ENCODE measurements at places on chromosomes 5 and 9.
A peak's percentile ranks its signal among the peaks of the same experiment; 100 is the strongest.

DNA sequence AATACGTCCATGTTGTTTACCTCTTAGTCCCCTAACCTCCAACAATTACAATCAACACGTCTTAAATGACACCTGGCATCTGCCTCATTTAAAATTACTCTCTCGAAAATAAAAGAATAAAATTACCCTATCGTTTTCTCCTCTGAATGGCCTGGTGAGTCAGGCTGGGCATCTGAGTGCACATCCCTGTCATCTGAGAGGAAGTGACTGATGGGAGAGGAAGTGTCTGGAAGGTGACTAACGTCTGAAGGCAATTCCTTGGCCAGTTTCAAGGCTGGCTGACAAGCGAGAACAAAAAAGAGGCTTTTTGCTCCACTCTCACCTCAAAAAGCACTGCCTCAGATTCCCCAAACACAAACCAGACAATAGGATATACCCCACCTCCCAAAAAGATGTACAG, 57.7 kb downstream of the MAPKAP1 start:
- no peak for DNase-seq

DNA sequence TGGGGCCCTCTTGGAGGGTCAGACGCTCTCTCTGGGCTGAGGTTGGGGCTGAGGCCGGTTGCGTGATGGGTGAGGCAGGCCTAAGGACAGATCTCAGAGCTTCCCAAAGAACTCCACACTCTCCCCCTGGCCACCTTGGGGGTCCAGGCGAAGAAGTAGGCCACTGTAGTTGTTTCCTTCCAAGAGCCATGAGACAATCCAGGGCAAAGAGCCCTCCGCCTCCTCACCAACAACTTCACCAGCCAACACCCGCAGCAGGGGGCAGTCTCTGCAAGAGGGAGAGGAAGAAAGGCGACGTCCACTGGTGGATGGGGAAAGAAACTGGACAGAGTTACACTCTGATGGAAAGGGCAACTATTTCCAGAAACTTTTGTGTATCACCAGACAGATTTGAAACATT, 10.7 kb downstream of the SLC35A4 start:
- DNase-seq, result no peak

GRCh38 chr5:76742583-76742982, 26.7 kb downstream of the F2R start:
- DNase-seq, result no peak

- peak; percentile 41 for DNase-seq
Measured at GRCh38 chr5:160399402-160400353, at the start of gene FAM200C. Gene FAM200C, minus strand, starts transcription at chr5:160400054. Its CDS starts 4,564 bp downstream, at chr5:160395490.

DNA sequence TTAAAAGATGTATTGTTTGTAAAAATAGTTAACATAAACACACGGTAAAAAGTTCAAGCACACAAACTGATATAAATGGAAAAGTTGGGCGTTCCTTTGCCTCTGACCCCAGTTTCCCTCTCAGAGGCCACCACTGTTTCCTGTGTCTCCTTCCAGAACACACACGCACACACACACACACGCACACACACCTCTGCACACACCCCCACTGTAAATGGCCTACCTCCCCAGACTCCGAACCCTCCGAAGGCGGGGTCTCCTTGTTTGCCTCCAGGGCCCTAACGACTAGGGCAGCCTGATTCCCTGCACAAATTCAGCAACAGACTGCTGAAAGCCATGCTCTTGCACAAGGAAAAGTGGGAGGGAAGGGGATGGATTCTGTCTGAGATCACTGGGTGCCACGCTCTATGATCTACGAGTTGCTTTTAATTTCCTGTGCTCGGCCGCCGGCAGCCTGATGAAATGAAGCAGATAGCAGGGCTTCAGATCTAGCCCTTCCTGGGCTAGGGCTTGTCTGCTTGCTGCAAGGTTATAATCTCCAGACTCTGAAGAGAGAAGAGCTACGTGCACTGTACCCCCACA, 184.0 kb upstream of the IL12B start:
- DNase-seq, result no peak

DNA sequence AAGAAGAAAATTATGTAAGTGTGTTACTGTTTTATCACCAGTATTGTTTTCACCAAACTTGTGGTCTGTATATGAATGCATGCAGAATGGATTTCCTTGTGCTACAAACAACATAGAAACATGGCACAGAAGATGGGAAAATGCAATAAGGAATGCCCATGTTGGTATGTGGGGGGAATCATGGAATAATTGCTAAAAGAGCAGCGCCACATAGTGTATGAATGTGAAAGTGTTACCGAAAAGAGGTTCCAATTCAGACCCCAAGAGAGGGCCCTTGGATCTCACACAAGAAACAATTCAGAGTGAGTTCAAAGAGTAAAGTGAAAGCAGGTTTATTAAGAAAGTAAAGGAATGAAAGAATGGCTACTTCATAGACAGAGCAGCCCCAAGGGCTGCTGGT, 26.4 kb upstream of the TYRP1 start:
- no peak for DNase-seq

DNA sequence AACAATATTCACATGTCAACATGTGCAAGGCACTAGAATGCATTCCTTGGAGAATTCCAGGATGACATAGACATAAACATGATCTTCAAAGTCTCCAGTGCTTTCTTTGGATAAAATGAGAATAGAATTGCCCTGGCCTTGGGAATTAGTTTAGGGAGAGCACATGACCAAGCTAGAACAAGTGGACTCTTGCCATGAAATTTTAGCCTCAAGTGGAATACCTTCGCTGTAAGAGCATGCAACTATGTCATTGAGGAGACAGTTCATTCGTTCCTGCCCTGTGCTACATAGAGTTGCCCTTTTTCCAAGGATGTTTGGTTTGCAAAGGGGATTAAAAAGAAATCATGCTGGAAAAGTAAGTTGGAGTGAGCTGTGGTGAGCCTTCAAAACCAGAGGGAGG, 42.7 kb downstream of the ZFAND5 start:
- DNase-seq, result no peak

- DNase-seq, result no peak
Measured at GRCh38 chr9:112157087-112157486, 18.0 kb downstream of the SUSD1 start.

GRCh38 chr5:107450531-107450930, 220.2 kb downstream of the EFNA5 start:
- DNase-seq, result no peak

- no peak for DNase-seq
Measured at GRCh38 chr9:71663931-71664459, 104.3 kb downstream of the CEMIP2 start.

DNA sequence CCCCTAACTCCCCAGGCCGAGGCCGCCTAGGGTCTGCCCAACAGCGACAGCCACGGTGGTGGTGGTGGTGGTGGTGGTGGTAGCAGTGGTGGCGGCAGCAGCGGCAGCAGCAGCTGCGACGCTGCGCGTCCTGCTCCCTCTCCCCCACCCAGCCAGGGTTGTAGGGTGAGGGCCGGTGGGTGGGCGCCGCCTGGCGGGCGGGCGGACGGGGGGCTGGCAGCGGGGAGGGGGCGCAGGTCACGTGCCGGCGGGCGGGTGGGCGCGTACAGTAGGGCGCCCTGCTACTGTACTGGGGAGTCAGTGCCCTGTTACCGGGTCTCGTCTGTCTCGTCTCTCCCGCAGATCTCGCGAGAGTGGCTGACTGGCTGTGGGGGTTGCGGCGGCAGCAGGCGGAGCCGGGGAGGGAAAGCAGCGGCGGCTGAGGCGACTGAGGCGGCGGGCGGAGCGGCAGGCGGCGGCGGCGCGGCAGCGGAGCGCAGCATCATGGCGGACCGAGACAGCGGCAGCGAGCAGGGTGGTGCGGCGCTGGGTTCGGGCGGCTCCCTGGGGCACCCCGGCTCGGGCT, at the start of gene PURA:
Gene PURA (plus strand): TSS at position 411 of the 565 bp plus-strand sequence. CDS start 73 bp downstream, at position 484.
- peak; percentile 97 for DNase-seq

DNA sequence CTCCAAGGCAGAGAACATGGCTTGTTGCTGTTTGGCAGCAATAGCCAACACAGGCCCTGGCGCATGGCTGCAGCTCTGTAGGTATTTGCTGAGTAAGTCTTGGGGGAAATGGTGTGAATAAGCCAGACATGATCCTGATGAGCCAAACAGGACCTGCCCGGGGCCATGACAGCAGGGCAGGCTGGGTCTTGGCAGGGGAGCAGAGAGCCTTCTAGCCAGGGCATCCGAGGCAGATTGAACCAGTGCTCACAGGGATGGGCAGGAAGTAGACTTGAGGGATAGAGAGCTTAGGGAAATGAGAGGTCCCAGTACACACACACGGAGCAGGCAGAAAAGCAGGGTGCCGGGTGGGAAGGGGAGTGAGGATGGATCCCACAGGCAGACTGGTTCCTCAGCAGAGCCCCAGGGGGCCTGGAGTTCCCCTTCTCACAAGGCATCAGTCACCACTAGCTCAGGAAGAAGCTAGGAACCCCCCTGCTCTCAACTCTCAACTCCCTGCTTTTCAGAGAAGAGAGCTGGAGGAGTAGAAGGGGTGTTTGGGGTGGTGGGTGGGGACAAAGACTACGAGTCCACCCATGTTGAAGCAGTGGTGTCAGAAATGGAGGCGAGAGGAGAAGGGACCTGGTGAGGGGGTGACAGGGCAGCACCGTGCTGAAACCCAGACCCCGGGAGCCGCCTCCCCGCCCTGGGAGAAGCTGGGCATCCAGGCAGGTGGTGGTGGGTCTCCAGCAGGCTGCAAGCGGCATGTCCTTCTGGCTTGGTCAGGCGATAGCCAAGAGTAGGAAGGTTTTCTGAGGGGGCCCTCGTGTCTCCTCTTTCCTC, 111.1 kb downstream of the RGS3 start:
- no peak for DNase-seq

GRCh38 chr5:4271193-4271592, 675.6 kb downstream of the IRX1 start:
- no peak for DNase-seq

GRCh38 chr9:76716085-76716672, 48.1 kb upstream of the PCA3 start:
- no peak for DNase-seq

- no peak for DNase-seq
Measured at GRCh38 chr9:101307524-101308213, 77.1 kb downstream of the BAAT start.

DNA sequence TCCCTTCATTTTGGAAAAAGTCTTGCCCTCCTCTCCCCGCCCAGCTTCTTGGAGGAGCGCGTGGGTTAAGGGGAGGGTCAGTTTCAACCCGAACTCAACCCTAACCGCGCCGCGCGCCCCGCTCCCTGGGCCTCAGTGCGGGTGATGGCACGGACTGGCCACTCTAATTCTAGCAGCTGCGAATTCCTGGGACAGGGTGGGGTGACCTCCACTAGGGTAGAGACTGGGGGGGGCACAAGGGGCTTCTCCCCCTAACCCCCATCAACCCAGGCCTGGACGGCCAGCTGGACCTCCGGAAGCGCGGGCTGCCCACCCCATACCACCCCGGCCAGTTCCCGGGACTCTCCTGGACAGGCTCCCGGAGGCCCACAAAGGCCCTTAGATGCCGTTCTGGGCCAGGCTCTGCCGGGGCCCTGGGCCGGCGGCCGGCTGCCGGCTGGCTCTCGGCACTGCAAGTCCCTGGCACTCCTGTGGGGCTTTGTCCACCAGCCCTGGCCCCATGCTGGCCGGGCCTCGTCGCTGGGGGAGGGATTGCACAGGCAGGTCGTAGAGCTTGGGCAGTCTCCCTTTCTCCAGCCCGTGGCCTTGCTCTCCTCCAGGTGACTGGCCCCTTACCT, 7.2 kb upstream of the PSD2 start:
- DNase-seq, result no peak

DNA sequence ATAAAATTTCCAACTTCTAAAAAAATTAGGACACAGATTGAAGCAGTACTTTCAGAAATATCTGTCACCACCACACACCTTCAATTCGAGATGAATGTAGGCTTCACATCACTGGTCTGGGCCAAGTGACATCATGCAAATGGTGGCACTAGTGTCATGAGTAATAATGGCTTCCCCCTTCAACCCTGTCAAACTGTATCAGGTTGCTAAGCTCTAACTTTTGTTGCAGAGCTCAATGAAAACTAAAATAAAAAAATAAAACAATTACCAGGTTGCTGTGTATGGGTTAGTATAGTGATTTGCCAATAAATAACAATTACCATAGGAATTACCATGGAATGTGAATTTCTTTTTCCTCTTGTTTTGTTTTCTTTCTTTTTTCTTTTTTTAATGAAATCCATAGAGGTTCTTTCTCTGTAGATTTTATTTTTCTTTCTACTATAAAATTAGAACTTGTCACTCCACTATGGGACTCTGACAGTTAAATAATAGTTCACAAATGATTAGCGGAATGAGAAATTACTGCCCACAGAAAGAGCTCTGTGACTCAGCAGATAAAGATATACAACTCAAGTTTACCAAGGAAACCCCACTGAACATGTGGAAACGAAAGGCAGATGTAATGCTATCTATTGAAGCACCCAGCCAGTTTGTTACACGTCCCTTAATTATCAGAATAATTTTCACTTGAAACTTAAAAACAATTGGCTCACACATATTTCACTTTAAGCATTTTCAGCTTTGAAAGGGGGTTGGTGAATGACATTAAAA, 783.8 kb upstream of the WWC1 start:
- DNase-seq, result no peak

DNA sequence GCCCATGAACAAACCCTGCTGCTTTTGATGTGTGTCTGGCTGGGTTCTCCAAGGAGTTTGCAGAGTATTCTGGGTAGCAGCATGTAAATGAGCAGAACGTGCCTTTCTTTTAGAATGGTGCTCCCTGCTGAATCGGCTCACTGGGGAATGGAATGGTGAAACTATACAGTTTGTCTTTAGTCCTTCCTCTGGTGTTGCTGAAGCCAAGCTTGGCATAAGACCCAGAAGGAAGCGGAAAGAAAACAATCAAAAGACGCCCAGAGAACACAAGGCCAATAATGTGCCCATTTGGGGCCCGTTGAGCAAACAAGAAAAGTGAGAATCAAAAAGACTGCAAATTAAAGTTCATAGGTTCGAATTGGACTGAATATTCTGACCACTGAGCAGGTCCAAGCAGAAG, 60.1 kb downstream of the MVB12B start:
- no peak for DNase-seq

DNA sequence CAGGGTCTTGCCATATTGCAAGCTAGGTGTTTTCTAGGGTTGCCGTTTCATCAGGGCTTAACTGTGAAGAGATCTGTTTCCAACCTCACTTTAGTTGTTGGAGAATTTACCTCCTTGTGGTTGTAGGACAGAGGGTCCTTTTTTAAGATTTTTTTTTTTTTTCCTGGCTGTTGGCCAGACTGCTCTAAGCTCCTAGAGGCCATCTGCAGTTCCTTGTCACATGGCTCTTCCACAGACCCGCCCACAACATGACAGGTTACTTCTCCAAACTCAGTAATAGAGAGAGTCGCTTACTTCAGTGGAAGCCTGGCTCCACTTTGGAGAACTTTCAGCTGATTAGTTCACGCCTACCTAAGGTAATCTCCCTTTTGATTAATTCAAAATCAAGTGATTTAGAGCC, 543.7 kb downstream of the DMRTA1 start:
- no peak for DNase-seq

- DNase-seq, result no peak
Measured at GRCh38 chr5:100644776-100645175, 109.6 kb downstream of the FAM174A start.

All from activated CD4-positive, alpha-beta T cell treated with anti-CD3 and anti-CD28 coated beads, Interleukin-2, amount 50 U/mL, for 4 hours (primary cell).